ENCODE measurements at places on chromosomes 13 and 19.
A peak's percentile ranks its signal among the peaks of the same experiment; 100 is the strongest.

GRCh38 chr13:29713839-29714238 lies 118.4 kb upstream of the SLC7A1 start:
- no peak for DNase-seq

GRCh38 chr19:21835810-21836444 lies at the start of gene ZNF43:
Gene ZNF43 (minus strand): TSS chr19:21836182. CDS start chr19:21836038, 144 bp downstream.
- peak; percentile 94 for DNase-seq

- DNase-seq = no peak
Observed at GRCh38 chr19:47330466-47330869, 1.5 kb upstream of the C5AR2 start.

- no peak for DNase-seq
Observed at GRCh38 chr13:90393408-90393807, 954.1 kb upstream of the MIR17HG start.

DNA sequence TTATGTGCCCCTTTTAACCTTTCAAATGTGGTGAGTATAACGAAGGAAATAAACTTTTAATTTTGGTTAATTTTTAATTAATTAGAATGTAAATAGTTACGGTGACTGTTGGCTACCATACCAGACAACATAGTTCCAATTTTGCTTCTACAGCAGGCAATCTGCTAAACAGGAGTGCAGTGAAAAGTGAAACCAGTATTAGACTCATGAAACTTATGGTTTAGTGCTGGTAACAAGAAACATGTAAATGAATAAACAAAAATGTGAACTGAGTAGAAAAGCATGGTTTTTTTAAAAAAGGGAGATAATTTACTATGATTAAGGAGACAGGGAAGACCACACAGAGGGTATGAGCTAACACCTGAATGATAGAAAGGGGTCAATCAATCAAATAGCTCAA lies 478.4 kb downstream of the PCDH9 start:
- DNase-seq = no peak

DNA sequence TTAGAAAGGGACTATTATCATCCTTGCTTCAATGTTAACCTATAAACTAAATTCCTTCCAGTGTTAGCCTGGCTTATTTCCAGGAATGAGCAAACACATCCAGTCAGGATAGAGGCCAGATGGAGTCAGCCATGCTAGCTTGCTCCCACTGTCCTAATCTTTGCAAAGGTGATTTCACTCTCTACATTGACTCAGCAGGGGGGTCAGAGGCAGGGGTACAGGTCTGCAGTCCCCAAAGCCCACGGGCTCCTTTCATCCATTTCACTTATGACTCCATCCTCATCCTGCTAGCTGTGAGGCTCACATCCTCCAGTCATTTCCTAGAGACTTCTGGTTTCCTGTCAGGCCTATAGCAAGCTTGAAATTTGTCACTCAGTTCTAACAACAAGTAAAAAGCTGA lies 63.4 kb upstream of the CEACAM8 start:
- DNase-seq = no peak

- peak; percentile 43 for DNase-seq
Observed at GRCh38 chr13:30394751-30395191, 27.5 kb upstream of the UBE2L5 start.

DNA sequence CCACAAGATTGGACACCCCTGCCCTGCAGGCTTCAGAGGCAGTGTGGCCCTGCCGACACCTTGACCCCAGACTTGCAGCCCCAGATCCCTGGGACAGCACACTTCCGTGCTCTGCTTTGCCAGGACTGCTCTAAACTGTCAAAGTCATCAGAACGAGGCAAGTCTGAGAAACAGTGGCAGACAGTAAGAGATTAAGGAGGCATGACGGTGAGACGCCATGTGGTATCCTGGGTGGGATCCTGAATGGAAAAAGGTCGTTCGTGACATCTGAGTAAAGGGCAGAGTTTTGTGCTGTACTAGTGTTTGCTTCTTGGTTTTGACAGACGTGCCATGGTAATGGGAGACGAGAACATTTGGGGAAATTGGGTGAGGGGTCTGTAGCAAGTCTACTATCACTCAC lies 13.8 kb downstream of the ZNF579 start:
- DNase-seq = no peak

GRCh38 chr13:98846521-98846920 lies 94.0 kb upstream of the SLC15A1 start:
- no peak for DNase-seq

DNA sequence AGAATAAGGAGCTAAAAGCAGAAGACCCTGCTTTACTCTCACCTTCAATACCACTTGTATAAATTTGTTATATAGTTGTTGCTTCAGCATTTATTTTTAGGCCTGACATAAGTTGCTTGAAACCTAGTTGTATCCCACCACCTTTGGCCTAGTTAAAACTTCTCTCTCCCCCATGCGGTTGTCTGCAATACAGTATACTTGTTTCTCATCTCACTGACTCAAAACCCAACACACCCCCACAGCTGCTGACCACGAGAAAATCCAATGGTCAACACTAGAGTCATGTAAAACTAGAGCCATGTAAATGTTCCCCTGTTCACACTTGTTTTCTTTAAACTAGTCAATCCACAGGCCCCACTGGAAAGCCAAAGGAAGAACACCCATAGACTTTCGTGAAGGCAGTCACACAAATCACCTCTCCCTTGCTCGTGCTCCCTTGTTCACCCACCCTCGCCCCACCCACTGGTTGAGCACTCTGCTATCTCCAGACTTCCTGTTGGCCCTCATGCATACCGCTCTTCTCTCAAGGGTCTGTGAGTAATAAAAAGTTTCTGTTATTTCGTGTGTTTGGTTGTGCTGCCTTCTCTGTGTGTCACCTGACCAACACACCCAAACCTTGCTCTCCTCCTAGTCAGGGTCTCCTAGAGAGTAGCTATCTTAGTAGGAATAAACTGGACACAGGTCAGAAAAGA lies 12.9 kb upstream of the CCDC169 start:
- no peak for DNase-seq

DNA sequence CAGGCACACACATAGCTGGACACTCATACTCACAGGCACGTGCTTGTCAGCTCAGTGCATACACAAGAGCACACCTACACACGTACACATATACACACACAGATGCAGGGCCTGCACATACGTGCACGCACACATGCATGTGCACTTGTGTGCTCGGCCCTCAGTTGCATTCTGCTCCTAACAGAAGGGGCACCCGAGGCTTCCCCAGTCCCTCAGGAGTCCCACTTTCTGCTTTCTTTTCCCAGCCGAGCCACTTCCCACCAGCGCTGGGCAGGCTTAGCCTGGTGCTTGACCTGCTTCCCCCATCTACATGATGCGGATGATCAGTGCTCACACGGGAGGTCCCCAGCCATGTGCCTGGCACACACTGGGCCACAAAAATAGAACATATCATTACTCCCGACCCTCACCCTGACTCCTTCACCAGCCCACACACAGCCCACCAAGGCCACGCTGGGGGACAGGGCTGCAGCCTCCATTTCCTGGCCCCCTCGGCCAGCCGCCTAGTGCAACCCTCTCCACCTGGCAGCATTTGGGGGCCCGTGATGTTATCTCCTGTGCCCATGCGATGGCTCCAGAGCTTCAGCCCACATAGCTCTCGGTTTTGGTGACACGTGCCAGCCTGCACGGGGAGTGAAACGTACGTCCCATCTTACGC lies 125.2 kb upstream of the SPACA7 start:
- no peak for DNase-seq

- no peak for DNase-seq
Observed at GRCh38 chr19:1264801-1265614, 4.1 kb upstream of the CIRBP start.

GRCh38 chr13:91459485-91459884 lies 61.1 kb downstream of the GPC5 start:
- no peak for DNase-seq

- DNase-seq = no peak
Observed at GRCh38 chr19:50167314-50167721, 4.2 kb upstream of the IZUMO2 start.

DNA sequence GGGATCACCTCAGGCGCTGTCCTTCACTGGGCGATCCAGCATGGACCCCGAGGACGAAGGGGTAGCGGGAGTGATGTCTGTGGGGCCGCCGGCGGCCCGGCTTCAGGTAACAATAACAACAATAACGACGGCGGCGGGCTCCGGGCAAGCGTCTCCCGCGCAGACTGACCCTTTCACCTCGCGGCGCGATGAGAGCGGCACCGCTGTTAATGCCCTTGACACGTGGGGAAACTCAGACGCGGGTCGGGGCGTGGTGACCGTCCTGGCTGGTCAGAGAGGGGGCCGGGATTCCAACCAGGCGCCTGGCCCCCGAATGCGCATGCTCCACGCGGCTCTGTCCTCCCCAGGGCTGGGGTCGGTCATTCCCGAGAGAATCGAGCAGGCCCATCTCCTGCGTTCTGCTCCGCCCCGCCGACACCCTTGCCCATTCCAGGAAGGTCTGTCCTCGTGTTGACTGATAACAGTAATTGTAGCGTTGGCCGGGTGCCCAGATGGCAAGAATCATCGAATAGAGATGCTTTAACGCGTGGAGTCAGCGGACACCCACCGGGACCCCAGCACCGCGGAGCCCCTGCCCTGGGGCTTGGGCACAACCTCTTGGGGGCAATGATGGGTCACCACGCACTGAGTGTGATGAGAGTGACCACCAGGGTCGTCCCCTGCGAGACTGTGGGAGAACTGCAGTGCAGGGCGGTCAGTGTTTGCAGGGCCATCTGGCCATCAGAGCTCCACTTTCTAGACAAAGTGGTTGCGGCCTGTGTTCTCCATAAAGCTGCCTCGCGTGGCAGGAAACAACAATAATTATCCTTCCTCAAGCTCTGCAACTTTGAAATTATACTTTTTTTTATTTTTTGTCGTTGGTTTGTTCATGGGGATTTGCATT lies 528 bp downstream of the ZNF8 start:
- DNase-seq = peak; percentile 47

DNA sequence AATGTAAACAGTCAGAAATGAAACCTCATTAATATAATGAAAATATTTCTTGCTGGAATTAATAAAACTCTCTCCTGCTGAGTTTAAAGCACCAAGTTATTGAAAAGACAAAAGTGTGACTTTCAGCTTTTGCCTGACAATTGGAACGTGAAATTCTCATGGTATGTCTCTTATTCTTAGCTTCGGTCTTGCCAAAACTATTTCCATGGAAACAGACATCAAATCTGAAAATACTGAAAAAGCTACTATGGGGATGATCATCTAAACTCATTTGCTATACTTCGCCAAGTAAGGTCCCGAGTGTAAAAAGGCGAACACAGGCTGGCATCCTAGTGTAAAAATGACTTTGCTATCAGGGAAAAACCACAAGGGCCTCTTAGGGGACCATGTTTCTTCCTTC lies 22.8 kb downstream of the HTR2A start:
- no peak for DNase-seq

DNA sequence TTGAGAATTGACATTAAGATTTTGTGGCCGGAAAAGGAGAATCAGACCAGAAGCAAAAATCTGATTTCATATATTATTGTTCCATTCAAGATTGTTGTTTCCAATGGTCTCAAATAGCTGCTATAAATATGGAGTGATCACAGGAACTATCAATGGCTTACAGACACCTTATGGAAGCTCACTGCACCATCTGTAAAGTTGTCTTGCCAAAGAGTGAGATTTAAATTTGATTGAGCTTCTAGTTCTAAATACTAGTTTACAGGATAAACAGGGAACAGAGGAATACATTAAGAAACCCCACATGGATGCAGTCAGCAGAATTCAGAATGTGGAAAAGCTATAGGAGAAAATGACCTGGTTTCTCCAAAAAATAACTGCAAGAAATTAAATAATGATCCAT lies 47.0 kb upstream of the CALM3 start:
- DNase-seq = no peak
